ENCODE measurements at places on chromosomes 2 and 18.

DNA sequence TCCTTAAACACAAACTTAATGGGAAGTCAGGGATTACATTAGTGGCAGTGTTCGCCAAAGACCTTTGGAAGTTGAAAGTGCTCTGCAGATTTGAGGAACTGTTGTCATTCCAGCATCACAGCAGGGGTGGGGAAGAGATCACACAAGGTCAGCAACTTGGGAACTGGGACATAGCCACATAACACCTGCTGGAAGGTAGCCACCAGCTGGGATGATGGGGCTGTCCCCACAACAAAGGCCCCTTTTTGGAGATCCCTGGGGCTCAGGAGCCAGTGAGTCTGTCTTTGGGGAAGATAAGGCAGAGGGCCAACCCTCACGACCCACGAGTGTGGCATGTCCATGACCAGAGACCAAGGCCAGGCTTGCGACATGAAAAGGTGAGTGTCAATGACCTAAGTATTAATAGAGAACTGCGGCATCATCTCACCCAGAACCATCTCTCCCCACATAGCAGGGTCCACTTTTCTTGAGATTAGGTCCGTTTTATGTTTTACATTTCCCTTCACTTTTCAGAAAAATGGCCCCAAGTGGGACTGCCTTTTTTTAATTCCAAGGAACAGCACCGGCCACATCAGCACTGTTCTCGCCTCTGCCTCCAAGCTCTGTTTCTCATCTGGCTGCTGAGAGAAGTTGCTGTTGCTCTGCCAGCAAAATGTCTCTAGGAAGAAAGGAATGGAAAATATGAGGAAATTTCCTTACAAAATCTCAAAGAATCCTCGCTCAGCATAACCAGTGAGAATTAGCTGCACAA is 106.9 kb downstream of the GFPT1 start:
- DNase-seq, result no peak

GRCh38 chr18:78727057-78727739 is 252.4 kb upstream of the SALL3 start:
- DNase-seq, result no peak

DNA sequence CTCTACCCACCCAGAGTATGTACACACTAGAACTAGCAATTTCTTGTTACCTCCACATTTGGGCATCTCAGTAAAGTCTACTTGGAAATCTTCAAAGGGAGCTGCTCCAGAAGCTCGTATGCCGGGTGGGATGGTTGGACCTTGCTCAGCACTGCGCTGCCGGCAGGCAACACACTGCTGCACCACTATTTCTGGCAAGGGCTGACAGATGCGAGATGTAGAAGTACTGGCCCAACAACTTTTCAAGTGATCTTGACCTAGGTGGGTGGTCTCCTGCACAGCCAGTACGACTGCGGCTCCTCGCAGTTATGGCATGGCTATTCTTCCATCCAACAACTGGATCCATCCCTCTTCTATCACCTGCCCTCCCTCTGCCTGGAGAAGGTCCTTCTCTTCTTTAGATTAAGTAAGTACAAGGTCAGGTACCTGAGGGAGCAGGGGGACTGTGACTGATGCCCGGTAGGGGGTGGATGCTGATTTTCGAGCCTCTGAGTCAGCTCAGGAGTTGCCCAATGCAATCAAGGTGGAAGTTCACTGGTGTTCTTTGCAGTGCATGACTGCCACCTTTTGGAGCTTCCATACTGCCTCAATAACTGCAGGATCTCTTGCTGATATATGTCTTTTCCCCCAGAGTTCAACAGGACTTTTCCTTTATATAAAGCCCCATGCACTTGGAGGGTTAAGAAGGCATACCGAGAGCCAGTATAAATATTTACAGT is 100.4 kb upstream of the SLC1A4 start:
- DNase-seq, result no peak

DNA sequence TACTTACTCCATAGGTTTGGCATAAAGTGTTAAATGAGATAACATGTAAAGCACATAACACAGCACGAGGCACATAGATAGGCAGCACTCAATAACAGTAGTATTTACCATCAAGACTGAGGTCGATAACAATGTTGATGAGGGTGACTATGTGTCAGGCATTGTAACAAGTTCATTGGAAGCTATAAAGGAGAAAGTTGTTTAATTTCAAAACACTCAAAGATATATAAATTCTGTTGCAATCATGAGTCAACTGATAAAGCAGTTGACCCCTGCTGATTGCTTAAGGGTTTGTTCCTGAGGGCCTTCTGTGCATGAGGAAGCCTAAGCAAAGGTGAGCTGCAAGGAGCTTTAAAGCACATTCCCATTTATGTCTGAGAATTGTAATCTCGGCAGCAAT is 760.5 kb downstream of the SATB2 start:
- DNase-seq, result no peak

GRCh38 chr2:132479155-132479554 is 62.5 kb downstream of the GPR39 start:
- peak; percentile 47 for DNase-seq

DNA sequence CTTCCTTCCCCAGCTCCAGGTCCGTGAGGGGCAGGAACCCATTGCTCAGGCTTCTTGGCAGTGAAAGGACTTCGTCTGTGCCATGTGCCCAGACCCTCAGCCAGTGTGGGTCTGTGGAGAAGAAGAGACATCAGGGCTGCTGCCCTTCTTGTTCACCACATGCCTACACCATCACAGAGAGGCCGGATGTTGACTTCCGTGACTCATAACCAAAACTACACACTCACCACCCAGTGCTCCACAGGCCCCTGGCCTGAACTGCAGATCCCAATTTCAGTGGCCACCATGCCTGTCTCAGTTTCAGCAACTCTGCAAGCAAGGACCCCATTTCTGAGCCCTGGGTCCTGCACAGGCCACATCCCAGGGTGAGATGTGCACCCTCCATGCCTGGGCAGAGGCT is 332.6 kb upstream of the SALL3 start:
- no peak for DNase-seq

- DNase-seq, result no peak
Measured at GRCh38 chr2:133157141-133157540, 411.1 kb downstream of the NCKAP5 start.

DNA sequence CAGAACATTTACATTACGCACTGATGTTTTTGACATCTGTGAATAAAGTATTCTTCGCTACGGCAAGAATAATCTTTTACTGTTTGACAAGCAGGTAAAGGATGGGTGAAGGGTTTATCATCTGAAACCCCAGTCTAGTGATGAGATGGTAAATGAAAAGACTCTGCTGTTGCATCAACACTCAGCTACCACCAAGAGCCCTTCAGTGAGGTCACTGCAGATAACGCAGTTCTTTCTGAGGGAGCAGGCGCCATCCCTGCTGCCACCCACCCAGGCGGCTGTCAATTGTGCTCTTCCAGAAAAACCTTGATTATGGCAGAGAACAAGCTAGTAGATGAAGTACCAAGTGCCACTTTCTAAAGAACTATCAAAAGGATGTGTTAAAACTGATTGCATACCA is 58.7 kb downstream of the ABCG8 start:
- DNase-seq, result no peak

DNA sequence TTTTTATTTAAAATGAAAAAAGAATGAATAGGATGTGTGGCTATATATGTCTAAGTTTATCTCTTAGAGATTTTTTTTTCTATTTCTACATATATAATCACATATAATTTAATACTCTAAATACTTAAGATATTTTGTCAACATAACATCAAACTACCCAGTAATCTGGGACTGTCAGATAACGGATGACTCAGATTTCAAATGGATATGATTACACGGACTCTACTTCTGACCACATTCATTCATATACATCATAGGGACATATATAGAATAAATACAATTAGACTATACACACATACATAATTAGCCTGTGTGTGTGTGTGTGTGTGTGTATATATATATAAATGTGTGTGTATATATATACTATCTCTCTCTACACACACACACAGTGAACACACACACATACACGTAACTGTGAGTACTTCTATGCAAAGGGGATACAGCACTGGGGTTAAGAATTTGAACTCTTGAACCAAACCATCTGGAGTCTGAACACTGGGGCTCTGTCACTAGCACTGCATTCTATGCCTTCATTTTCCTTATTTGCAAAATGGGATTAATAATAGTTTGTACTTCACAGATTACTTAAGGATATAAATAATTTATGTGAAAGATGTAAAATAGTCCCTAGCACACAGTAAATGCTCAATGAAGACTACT is 59.5 kb downstream of the CHN1 start:
- no peak for DNase-seq

DNA sequence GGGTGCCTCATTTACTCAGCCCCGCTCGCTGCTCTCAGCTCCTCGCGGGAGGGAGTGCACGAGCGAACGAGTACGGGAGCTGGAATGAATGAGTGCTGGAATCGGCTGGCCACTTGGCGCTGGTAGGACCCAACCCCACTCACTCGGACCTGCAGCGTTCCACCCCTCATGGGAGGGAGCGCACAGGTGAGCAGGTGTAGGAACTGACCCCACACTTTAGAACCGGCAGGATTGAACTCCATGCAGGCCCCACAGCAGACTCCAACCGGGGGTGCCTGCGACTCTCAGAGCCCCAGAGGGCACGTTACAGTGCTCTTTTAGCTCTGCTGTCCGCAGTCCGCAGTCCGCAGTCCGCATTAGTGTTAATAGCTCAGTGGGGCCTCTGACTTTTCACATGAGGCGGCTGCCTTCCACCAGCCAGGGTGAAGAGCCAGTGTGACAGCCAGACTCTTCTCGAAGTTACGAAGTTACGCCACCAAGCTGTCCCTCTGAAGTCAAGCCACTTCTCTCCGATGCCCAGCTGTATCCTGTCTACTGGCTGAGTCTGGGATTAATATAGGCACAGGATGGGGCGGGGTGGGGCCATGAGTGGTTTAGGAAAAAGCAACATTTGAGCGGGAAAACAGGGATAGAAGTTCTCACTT is 102.7 kb upstream of the ARHGAP15 start:
- no peak for DNase-seq

GRCh38 chr2:174675615-174676014 is 78.0 kb upstream of the WIPF1 start:
- no peak for DNase-seq

DNA sequence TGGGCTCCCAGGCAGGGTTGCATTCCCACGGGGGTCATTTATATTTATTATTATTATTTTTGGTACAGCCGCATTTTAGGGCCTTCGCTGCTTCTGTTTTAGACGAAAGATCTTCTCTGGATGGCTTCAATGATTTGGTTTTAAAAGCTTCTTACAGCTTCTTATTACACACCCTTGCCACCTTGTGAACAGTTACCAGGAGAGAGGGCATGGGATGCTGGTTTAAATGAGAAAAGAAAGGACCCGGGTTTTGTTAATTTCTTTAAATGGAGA is 1.7 kb downstream of the SH3RF3 start:
- DNase-seq, result no peak

GRCh38 chr18:5546660-5547059 is 2.9 kb upstream of the EPB41L3 start:
- DNase-seq, result no peak

DNA sequence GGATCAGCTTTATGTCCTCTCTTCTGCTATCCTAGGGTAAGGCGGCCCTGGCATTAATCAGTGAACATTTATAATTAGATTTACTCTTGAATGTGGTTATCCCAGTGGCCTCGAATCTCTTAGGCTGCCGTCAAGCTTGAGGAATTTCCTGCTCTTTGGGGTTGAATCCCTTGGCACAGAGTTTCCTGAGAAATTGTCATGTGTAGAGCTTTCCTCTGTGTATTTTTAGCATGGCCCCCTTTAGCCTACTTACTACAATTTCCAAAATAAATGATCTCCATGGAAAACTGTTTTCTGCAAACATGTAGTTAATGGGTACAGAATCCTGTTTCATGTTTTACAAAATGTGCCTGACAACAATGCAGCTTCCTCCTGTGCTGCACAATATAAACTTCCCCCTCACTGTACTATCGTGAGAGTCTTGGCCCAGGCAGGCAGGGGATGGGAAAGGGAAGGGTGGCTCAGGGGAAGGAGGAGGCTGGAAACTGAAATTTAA is 18.1 kb downstream of the NCAPH start:
- no peak for DNase-seq

DNA sequence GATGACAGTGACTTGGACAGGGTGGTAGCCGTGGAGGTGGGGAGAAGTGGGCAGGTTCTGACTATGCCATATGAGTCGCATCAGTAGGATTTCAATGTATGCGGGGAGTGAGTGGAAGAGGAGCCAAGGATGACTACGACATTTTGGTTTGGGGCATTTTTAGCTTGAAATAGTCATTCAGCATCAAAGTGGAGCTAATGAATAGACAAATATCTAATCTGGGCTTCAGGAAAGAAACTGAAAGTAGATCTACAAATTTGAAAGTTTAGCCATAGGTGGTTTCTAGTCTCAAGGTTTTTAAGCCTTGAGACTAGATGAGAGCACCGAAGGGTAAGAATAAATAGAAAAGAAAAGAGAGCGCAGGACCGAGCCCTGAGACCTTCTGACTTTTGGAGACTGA is 58.3 kb downstream of the FEZ2 start:
- DNase-seq, result no peak

DNA sequence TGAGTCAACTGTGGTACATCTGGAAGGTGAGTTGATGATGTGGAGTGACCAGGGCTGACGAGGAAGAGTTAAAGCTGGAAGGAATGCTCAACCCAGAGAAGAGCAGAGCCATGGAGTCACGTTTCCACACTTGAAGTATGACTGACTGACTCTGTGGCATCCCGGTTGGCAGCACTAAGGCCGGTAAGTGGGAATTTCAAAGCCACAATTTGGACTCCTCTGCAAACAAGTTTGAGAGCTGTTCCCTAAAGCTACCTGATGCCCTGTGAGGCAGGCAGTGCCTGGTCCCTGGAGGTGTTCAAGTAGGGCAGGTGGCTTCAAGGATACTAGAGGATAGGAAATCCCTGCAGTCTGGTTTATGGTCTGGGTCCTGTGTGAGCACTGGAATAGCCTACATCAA is 69.3 kb upstream of the ITGB6 start:
- peak; percentile 85 for DNase-seq

GRCh38 chr2:106572541-106573450 is 85.6 kb downstream of the CD8B2 start:
- peak; percentile 11 for DNase-seq

GRCh38 chr2:45935791-45936622 is 284.5 kb downstream of the PRKCE start:
- peak; percentile 81 for DNase-seq

DNA sequence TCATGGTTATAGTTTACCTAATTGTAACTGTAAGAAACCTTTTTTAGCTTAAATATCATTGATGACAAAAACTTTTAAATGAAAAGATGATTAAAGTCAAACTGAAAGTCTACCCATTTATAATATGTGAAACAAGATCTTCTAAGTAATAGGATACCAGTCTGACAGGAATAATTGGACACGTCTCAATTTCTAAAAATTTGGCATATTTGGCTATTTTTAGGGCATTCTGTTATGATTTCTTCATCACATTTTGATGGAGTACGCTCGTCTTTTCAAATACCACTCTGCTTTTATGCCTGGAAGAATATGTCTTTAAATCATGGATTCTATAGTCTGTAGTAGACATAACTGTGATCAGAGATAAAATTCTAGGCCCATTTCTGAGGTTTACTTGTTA is 1.3 kb downstream of the R3HDM1 start:
- no peak for DNase-seq
